Activated CD8-positive, alpha-beta memory T cell treated with anti-CD3 and anti-CD28 coated beads for 1 hour (primary cell): ENCODE measurements at places on chromosomes 6 and 20.

GRCh38 chr6:43781941-43782704, 12.1 kb downstream of the VEGFA start:
- no peak for DNase-seq

DNA sequence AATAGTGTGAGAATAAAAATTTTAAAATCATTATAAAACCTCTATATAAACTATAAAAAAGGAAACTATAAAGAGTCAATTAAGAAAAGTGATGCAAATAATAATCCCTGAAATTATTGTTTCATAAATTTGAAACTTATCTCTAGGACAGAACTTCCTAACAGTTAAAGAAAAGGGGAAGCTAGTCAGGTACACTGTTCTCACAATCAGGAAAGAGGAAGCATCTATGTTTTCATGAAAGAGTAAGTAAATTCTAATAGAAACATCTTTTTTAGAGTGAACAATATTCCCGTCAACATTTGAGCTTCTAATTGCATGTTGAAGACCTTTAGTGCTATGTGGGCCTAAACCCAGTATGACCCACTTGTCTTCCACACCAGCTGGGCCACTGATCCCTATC, 1.2 kb upstream of the ADGRF1 start:
- DNase-seq: no peak

GRCh38 chr6:79430913-79431536, 106.2 kb downstream of the LCA5 start:
- DNase-seq: no peak

- DNase-seq: no peak
Observed at GRCh38 chr6:75997696-75998095, 74.8 kb downstream of the IMPG1 start.

DNA sequence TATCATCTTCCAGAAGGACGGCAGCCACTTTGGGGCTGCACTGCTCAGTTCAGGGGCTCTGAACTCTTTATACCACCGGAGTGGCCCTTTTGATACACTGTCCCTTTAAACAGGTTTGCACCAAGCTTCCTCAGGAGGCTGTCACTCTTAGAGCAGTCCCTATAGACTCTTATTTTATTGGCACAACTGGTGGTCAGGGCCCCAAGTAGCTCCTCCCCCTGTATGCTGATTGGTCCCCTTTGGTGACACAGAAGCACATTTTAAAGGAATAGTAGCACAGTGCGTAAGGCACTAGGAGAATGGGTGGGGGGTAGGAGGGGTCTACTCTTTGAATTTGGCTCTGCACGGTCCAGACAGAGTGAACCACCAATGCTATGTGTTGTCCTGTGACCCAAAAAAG, 122.6 kb upstream of the MLN start:
- DNase-seq: no peak

- DNase-seq: no peak
Observed at GRCh38 chr6:80959034-80959433, 793.4 kb downstream of the TENT5A start.
